Right cardiac atrium (tissue), 5 donors: ENCODE measurements at places on chromosomes 1 and 21. TPM values are rescaled to one million over a fixed set of nuclear protein-coding genes. Genes with fewer than 3 reads are reported as not detected.

- no peak for DNase-seq
Measured at GRCh38 chr1:178768423-178768822, 43.4 kb downstream of the RALGPS2 start.

DNA sequence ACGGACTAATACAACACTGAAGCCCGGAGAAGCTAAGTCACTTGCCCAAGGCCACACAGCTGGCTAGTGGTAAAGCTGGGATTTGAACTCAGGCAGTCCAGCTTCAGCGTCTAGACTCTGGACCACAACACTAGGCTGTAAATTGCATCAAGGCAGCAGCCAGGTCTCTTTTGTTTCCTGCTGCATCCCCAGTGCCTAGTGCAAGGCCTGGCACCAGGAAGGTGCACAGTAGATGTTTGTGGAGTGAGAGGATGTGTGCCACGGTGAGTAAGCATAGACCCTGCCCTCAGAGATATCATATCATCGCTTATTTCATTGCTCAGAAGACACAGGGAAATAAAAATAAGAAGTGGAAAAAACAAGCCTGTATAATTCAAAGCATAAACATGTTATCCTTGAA, 40.9 kb downstream of the IGSF21 start:
- no peak for DNase-seq

CACNA1E gene
- 1.9 TPM for total RNA-seq

DNA sequence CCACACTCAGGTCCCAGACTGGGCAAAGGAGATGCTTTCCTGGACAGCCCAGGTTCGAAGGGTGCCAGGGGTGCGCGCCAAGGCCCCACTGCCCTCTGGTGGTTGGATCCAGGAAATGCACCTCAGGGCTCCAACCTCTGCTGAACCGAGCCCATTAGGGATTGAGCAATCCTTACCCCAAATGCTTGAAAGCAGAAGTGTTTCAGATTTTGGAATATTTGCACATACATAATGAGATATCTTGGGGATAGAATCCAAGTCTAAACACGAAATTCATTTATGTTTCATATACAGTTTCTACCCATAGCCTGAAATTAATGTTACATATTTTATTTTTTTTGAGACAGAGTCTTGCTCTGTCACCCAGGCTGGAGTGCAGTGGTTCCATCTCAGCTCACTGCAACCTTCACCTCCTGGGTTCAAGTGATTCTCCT, 57.4 kb downstream of the SLC9A1 start:
- peak; percentile 73 for DNase-seq

TBX19 gene
- 0.65 TPM for total RNA-seq

MUTYH gene
- 12.7 TPM for total RNA-seq

DNA sequence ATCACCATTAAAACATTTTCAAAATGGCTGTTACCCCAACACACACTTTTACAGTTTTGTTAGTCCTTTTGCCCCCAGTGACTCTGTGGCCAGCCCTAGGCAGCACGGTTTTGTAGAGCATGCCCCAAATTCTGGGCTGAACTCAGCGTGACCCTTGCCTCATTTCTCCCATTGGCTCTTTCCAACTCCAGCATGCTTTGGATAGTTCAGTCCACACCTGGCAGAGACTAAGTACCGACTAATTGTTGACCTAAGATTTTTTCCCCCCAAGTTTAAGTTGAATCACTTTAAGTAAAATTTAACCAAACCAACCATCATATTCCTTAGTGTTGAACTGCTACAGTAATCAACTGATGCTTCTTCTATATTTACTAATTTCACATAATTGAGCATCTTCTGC, 62.4 kb upstream of the LRRC8B start:
- no peak for DNase-seq

GRCh38 chr1:159196543-159196942, 8.1 kb upstream of the ACKR1 start:
- no peak for DNase-seq

DNA sequence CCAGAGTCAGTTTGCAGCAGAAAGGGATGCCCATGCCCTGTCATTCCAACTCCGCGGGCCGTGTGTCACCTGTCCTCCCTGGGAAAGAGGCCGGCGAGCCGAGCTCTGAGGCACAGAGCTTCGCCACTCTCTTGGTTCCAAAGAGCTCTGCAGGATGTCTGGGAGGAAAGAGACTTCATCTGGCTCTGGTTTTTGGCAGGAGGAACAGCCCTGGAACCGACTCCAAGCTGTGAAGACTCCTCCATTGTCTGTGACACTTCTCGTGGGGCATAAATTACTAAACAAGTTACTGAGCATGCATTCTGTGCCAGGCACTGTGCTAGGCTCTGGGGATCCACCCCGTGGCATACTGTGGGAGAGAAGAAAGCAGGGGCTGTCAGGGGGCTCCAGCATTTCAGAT, 3.9 kb upstream of the FAM151A start:
- DNase-seq, result no peak

DNA sequence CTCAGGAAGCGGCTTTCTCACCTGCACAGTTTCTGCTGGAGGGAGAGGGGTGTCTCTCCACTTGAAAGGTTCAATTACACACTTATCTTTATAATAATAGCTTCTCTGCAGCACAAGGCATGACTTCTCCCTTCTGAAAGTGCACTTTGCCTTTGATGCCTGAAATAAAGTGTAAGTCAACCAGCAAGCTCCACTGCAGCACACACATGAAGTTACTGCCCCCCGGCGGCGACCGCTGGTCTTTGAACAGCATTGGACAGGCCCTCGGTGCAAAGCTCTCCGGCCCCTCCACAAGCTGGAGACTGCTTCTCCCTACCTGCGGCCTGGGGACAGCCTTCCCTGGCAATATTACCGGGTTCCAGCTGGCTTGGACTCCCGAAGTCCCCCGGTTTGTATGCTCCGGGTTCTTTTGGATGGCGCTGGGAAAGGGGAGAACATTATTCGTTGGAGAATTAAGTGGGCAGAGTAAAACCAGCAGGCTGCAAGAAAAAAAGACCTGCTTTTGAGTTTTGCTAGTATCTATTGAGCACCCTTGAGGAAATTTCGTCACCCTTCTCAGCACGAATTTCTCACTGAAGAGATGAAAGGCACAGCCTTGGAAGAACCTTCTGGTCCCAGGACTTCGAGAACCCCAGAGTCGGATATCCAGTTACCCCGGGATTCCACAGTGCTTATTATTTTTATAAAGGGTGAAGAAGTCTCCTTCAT, 11.8 kb downstream of the RCAN1 start:
- DNase-seq, result peak; percentile 92

DNA sequence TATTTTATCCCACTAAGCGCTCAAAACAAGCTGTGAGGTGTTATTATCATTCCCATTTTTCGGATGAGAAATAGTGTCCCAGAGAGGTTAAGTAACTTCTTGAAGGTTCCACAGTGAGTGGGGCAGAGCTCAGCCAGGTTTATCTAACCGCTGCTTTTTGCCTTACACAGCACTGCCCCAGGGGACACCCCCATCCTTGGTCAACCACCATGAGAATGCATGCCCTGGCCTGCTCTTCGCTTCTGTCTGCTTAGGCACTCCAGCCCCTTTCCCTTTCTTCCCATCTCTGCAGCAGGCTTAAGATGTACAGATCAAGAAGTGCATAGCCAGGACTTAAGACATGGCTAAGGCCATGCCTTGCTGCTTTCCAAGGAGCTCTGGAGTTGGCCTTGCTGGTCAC, 159.0 kb upstream of the CD34 start:
- DNase-seq, result no peak

RHD gene
- 0.37 TPM for total RNA-seq

GJA5 gene
- 133 TPM for total RNA-seq

- DNase-seq, result no peak
Measured at GRCh38 chr1:164511001-164511705, 47.8 kb upstream of the PBX1 start.

HLX gene
- 4.1 TPM for total RNA-seq

DNA sequence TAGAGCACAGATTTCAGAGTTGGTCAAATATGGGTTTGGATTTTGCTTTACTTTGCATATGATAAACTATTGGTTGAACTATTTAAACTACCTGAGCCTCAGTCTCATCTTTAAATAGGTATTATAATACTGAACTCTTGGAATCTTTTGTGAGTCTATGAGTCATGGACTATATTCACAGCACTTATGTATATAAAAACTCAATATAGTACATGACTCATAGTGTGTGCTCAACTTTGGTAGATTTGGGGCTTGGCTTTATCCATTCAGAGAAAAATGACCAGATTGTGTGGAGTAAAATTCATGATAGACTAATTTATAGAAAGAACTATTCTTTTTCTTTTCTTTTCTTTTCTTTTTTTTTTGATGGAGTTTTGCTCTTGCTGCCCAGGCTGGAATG, 28.7 kb downstream of the FCRL3 start:
- DNase-seq, result no peak

- DNase-seq, result no peak
Measured at GRCh38 chr1:11828511-11828910, 19.1 kb downstream of the NPPA start.

GRCh38 chr1:186426118-186426517, 34.8 kb downstream of the PDC start:
- DNase-seq, result no peak

RNASEL gene
- 5.3 TPM for total RNA-seq

DNAH14 gene
- total RNA-seq, result 8.0 TPM

NPHS2 gene
- not detected for total RNA-seq

CCDC30 gene
- total RNA-seq, result 1.4 TPM

MAN1C1 gene
- 15.7 TPM for total RNA-seq

OR2T11 gene
- total RNA-seq, result not detected

FGR gene
- 3.2 TPM for total RNA-seq

FAM151A gene
- 0.72 TPM for total RNA-seq

DNA sequence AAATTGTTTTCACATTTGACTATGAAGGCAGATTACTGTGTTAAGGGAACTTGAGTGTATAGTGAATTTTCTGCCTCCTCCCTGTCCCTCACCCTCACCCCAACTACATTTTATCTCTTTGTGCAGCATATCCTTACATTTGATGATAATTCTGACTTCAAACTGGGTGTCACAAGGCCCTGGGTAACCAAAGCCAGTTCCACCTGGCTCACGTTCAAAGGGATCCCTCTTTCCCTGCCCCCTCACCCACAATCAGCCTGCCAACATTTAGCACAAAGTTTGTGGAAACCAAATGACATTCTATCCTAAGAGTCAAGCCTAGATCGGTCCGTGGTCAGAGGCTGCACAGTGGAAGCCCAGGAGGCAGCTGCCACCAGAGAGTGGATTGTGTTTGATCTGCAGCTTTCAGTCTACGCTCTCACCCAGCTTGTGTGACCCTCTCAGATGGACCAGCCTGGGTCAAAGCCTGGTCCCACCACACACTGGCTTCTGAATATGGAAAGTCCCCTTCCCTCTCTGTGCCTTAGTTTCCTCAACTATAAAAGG, 10.3 kb downstream of the KIAA0040 start:
- DNase-seq, result no peak

OR2T2 gene
- not detected for total RNA-seq

ZZZ3 gene
- 38.2 TPM for total RNA-seq
